Cerebellar nuclear complex (tissue), 1 donor: ENCODE measurements at places on chromosomes 7 and 10.

DNA sequence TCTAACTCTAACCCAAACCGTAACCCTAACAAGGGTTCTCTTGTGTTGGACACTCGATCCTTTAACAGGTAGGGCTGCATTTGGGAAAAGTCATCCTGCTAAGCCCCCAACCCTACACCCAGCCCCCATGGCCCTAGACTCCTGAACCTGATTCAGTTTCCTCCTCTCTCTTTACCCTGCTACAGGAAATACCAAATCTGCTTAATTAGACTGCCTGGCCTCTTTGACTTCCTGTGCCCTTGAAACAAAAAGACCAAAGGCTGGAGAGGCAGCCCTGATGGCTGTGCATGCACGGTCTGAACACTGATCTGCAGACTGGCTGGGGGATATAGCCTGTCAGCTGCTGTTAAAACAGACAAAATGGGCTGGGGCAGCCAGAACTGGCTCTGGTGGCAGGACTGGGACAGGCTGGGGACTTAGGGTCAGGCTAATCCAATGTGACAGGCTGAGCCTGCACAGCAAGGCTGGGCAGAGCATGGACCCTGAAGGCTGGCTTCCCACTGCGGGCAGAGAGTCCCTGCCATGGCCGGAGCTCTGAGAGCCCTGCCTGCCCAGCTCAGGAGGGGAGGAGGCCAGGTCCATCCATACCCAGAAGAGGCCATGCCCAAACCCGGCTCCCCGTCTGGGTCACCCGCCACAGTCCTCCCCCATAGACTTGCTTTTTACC lies 51.0 kb upstream of the MSMB start:
- no peak for DNase-seq

- DNase-seq: no peak
Observed at GRCh38 chr7:71687831-71688599, 556.1 kb downstream of the GALNT17 start.

DNA sequence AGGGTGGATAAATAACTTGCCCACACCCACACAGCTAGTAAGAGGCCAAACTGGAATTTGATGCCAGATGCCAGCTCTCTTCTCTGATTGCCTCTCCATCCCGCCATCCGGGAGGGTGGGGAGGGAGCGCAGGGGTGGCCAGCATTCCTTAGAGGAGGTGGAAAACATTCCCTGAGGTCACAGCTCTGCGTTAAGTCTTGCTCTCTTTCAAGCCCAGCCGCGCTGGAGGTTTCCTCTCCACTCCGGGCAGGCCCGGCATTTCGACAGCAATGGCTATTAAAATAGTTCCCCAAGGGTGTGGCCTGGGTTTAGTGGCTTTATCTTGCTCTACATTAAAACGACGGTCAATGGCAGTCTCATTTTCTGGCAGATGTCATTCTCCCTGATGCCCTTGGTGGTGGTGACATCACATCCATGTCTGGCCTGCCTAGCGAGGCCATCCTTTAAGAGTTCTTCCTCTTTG lies 16.1 kb upstream of the C10orf71 start:
- no peak for DNase-seq

DNA sequence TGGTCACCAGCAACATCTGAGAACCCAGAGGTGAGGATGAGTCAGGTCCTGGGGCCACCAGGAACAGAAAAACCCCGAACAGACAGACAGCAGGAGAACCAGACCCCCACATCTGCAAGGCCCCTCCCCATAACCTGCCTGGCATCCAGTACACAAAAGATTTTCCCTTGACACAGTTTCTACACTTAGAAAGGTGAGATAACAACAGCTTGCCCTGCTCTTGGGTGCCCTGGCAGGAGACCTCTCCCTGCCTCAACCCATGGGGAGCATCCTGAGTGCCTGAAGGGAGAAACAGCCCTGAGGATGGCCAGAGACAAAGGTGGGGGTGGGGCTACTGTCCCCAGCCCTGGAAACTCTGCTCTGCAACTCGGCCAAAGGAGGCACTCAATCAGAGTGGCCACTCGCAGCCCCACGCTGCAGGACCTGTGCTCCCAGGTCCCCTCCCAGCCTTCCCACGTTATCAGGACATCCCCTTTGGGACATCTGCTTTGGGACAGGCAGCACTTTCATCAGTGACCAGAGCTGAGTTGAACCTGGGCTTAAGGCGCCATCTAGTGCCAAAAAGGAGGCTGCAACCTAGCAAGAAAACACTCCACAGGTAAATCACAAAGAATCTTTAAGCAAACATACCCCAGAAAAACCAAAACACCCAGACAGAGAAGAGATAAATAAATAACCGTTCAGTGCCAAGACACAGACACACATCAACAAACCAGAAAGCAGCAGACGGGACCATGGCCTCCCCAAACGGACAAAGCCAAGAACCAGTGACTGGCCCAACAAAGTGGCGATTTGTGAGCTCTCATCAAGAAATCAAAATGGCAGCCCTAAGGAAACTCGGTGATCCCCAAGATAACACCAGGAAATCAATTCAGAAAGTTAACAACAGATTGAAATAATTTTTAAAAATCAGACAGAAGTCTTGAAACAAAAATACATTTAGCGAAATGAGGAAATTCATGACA lies 233.7 kb downstream of the PTPRN2 start:
- DNase-seq: no peak

- DNase-seq: no peak
Observed at GRCh38 chr7:155298288-155298833, 683 bp downstream of the INSIG1 start.

DNA sequence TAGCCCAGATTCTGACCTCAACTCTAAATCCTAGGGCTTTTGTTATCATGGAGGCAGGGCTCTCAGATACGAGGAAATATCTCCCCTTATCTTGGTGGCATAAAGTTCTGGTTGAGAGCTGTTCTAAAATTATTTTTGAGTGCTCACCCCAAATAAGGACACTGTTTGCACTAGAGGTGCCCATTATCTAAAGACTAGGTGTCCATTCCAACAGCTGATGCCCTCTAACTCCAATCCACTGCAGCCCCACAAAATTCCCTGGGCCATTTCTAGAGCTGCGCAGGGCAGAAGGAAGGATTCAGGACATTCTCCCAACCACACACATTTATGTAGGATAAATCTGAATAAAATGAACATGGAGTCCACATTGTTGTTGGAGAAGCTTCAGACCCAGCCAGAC lies 301.9 kb downstream of the FGFR2 start:
- no peak for DNase-seq

- DNase-seq: no peak
Observed at GRCh38 chr10:13503745-13504463, 24.9 kb downstream of the BEND7 start.

DNA sequence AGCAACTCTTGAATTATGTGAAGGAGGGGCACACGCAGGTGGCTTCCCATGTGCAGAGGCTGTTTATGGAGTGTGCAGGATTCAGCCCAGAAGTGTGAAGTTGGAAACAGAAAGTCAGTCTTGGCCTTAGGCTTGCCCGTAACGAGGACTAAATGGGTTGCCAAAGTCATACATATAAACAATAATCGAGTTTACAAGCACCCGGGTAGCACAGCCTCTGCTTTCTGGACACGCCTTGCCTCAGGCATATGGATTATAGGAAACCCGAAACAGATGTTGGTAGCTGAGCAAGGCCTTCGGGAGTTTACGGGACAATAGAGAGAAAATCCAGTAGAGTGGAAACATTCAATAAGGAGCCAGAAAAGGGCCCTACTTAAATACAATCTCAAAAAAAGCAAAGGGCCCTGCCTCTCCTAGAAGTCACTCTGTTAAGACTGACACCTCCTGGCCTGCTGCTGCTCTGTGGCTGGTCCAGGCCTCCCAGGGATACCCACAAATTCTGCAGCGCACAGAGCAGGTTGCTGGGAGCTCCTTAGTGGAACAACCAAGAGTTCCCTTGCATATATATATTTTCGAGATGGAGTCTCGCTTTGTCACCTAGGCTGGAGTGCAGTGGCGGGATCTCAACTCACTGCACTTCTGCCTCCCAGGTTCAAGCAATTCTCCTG lies 48.5 kb downstream of the SMKR1 start:
- no peak for DNase-seq

GRCh38 chr7:13055732-13056368 lies 368.4 kb downstream of the ARL4A start:
- DNase-seq: no peak

DNA sequence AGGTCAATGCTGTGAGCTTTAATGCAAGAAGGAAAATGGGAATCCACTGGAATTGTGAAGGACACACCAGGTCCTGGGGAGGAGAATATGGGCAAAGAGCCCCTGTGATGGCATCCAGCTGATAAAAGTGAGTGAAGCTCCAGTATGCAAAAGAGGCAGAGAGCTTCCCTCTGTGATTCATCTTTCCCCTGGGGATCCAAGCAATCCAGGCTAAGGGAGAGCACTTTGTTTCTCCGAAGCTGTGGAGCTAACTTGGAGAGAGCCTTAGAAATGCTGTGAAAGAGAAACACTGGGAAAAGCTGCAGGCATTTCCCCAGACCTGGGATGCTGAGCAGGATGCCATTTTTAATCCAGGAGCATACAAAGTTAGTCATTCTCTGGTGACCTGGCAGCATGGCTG lies 489.5 kb downstream of the SH2D4B start:
- DNase-seq: no peak

GRCh38 chr7:45971661-45972175 lies 50.6 kb upstream of the IGFBP3 start:
- no peak for DNase-seq

- DNase-seq: no peak
Observed at GRCh38 chr7:3156508-3156907, 112.8 kb upstream of the CARD11 start.

DNA sequence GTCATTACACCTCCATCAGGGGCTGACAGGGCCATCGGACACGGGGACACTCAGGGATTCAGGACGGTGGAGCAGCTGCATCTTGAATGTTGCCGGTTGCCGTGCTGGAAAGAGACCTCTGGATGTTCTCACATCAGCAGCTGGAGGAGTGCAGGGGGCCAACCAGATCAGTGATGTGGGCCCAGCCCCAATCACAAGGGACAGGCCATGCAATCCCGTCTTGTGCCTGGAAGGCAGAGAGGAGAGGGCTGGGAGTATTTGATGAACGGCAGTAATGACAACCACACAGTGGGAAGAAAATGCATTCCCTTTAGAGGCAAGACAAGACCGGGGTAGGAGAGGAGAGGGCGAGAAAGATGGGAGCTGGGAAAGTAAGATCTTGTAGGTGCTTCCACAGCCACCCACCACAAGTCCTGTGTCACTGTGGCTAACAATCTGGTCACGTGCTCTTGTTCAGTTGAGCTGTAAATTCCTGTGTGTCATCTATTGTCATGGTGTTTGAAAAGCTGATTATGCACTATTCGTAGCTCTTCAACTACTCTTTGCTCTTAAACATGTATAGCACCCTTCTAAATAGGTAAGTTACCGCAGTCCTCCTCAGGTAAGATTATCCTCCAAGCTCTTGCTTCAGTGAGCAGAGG lies 85.9 kb upstream of the LEP start:
- DNase-seq: no peak

DNA sequence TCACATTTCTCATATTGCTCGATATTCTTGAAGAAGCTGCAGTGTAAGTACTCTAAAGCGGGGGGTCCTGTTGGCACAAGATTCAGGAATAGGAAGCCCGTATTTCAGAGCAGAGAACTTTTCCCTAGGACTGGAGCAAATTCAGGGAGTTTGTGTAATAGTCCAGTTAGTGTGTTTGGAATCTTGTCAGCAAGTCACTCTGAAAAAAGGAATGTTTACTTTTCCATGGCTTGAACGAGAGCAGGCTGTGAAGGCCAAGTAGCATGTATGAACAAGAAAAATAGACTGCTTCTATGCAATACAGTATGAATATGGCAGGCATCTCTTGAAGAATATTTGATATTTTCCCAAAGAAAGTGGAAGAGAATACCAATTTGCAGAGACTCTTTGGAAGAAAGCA lies 39.8 kb downstream of the CDC123 start:
- DNase-seq: no peak

DNA sequence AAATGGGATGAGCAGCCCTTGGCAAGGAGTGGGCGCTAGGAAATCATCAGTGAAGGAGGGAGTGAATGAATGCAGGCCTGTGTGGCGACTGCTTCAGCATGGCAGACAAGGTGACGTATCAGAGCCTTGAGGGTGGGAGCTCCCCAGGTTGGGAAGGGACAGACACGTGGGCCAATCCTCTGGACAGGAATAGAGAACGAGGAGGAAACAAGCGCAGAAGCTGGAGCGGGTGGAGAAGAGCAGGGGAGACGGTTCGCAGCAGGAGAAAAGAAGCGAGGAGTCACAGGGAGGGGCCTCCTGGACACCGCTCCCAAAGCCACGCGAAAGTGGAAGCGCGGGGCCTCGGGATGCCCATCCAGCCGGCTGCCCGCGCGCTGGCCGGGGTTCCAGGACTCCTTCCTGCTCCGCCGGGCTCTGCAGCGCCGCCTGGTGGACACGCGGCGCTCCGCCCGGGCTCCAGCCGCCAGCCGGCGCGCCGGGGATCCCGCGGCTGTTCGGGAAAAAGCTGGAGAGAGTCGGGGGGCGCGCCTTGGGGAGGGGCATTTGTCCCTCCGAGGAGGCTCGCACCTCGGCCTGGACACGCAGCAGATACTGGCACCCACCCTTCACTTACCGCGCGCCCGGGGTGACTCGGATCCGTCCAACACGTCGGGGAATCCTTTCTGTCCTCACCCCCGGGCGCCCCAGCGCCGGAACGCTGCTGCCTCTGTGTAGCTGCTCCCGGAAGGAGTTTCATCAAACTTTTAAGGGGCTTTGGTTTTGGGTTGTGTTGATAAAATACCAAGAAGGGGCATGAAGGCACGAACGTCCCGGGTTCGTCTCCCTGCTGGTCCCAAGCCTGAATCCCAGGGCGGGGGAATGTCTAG lies 6.3 kb downstream of the ZNF503 start:
- no peak for DNase-seq

DNA sequence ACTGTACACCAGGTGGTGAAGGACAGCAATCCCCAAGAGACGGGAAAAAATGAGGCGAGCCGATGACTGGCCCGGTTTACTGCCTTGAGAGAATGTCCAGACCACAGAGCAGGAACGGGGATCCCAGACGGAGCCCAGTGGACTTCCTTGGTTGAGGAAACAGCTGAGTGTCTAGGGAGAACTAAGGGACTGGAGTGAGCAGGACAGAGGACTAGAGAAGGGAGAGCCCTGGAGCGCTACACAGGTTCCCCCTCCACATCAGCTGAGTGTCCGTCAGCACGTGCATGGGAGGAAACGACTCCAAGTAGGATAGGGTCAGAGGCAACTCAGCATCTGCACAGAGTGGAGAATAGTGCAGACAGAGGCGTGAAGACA lies 7.1 kb upstream of the WDR86 start:
- no peak for DNase-seq

DNA sequence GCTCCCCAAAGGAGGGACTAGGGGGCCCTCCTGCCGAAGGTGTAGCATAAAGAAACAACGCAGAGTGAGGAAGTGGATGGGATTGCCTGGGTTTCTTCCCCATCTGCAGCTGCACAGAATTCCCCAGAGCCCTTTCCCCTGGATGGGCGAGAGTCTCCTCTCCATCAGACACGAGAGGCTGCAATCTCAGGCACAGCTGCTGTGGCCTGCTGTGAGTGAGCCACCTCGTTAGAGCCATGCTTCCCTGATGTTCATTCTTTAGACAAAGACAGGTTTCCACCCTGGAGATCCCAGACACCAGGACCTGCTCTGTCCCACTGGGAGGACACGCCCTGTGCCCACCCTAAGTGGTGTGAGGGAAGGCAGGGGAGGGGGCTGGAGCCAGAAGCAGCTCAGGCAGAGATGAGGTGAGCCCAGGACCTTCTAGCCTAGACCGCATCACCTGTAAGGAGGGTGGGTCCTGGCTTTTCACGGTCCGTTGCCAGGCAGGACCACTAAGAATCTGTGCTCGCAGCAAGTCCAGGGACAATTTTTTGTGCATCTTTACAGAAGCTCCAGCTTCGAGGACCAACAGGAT lies 268.6 kb upstream of the TCERG1L start:
- DNase-seq: no peak
